ENCODE measurements at places on chromosomes 11 and 22.
A peak's percentile ranks its signal among the peaks of the same experiment; 100 is the strongest.

GRCh38 chr11:75031771-75032549 is 43.2 kb downstream of the NEU3 start:
- DNase-seq, result peak; percentile 65

GRCh38 chr22:27315833-27316232 is 485.7 kb downstream of the MN1 start:
- no peak for DNase-seq

GRCh38 chr22:26474682-26475081 is 8.9 kb downstream of the HPS4 start:
- peak; percentile 81 for DNase-seq

GRCh38 chr11:20054584-20054983 is 105.7 kb downstream of the DBX1 start:
- DNase-seq, result no peak

All from renal cortical epithelial cell (primary cell).